HFFc6 (cell line): ENCODE measurements at places on chromosomes 2 and 18. TPM values are rescaled to one million over a fixed set of nuclear protein-coding genes. Genes with fewer than 3 reads are reported as not detected.

DNA sequence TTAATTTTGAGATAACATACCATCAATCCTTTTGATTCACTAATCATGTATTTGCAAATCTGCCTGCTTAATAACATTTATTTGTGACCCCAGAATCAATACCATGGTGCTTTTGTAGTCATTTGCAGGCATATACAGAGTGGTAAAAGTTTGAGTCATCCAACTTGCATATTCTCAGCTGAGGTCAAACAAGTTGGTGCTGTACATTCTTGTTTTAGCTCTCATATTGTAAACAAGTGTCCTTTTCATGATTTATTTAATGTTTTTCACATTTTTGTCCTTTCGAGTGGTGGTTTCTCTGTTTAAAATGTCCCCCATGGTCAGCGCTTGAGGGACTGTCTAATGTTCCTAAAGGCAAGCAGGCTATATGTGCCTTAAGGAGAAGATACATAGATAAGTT, 17.5 kb downstream of the RAB27B start:
- peak; percentile 44 for DNase-seq
- H3K36me3 ChIP-seq = no peaks in the 10 kb centered on the region
- H3K4me1 ChIP-seq = peaks cover 26% of the 10 kb centered on the region
- H3K27ac ChIP-seq = no peak overlapping the region

- H3K4me1 ChIP-seq = peaks cover 37% of the 10 kb centered on the region
- H3K4me3 ChIP-seq = peak overlapping the region; percentile 80
- H3K27me3 ChIP-seq = no peaks in the 10 kb centered on the region; the same call in none of the 2 replicates
- peak; percentile 74 for DNase-seq
Measured at GRCh38 chr18:23259701-23260681, 124.7 kb downstream of the CABLES1 start.

Gene MGAT5
- total RNA-seq = 106 to 123 TPM (median 120 TPM) in 3 replicates

Gene SCN7A
- 0.02 TPM in 1 of 3 replicates, not detected in the others for total RNA-seq

Gene PLEKHA3
- 27.7 to 34.8 TPM (median 30.3 TPM) in 3 replicates for total RNA-seq

Gene ST3GAL5
- total RNA-seq = 14.4 to 18.7 TPM (median 15.0 TPM) in 3 replicates
